ENCODE measurements at places on chromosomes 2 and 18.

GRCh38 chr2:27964067-27964466 lies 73.5 kb downstream of the BABAM2 start:
- DNase-seq: no peak

GRCh38 chr18:6331872-6332271 lies 82.8 kb downstream of the L3MBTL4 start:
- no peak for DNase-seq

GRCh38 chr2:239214725-239215124 lies 186.1 kb downstream of the HDAC4 start:
- DNase-seq: no peak

- DNase-seq: no peak
Observed at GRCh38 chr2:233061591-233062450, 1.7 kb downstream of the INPP5D start.

- DNase-seq: no peak
Observed at GRCh38 chr18:37362158-37362890, 203.3 kb downstream of the CELF4 start.

DNA sequence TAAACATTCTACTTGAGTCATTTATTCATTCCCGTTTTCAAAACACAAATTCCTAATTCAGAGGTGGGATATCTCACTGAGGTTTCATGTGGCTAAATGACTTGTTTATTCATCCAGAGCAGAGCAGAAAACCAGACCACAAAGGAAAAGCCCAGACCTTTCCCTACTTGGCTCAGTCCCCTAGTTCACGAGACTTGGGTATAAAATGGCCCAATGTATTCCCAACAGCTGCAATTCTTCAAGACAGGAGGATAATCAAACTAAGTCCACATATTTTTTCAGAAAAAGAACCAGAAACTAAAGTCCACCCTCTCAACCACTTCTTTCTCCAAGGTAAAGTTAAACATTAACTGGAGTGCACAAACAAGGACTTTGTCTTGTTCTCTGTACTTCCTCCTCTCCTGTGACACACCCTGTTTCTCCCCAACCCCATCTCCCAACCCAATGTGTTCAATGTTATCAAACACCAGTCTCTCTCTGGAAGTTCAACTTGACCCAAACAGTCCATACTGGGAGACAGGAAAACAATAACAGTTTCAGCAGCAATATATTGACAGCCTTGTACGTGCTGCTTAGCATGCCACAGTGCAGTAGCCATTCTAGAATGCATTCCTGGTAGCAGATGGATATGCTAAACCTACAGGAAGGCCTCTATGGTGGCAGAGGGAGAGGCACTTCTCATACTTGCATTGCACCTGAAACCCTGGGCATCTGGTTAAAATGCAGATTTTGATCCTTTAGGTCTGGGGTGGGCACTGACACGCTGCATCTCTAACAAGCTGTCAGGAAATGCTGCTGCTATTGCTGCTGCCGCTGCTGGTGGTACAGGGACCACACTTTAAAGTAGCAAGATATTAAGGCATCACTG lies 110.7 kb downstream of the INO80D start:
- no peak for DNase-seq

GRCh38 chr2:177289824-177290628 lies 25.5 kb upstream of the NFE2L2 start:
- DNase-seq: no peak

DNA sequence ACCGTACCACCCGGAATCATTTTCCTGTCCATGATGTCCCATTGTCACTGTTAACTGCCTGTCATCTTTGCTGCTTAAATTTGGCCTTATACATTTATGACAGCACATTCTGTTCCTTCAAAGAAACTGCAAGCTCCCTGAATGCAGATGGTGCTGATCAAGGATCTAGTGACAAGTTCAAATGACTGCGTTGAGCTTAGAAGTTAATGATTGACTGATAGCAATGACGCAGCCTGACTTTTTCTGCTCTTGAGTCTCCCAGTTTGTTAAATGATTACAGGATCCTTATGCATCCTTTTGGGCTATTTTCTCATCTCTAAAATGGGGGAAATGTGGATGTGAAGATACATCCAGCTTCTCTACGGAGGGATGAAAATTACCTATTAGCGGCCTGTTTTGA lies 159.0 kb downstream of the DCC start:
- no peak for DNase-seq

Data from AG20443 (cell line).